ENCODE measurements at places on chromosomes 3 and 15.
A peak's percentile ranks its signal among the peaks of the same experiment; 100 is the strongest.

GRCh38 chr15:39304201-39304841 lies 276.6 kb upstream of the THBS1 start:
- no peak for DNase-seq

DNA sequence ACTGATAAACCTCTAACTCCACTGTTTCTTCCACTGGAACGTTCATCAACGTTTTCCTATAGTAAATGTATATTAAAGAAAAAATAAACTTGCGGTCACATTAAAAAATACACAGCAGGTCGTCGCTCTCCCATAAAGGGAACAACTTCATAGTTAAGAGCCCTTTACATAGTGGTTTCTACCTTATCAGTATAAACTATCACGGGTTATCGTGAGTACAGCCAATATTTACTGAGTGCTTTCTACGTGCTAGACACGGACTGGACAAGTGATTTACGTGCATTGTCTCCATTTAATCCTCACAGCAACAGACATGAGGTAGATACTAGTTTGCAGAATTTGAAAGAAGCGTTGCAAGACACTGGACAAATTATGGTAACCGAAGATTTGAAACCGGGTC lies 964 bp upstream of the TASOR start:
- DNase-seq = no peak

DNA sequence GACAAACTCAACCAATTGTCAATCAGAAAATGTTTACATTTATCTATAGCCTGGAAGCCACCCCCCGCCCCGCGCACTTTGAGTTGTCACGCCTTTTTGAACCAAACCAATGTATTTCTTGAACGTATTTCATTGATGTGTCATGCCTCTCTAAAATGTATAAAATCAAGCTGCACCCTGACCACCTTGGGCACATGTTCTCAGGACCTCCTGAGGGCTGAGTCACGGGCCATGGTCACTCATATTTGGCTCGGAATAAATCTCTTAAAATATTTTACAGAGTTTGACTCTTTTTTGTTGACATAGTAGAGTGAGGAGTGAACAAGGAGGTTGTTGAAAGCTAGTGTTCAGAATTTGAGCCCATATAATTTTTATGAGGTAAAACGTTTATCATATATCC lies 6.5 kb downstream of the MCTP2 start:
- DNase-seq = no peak

DNA sequence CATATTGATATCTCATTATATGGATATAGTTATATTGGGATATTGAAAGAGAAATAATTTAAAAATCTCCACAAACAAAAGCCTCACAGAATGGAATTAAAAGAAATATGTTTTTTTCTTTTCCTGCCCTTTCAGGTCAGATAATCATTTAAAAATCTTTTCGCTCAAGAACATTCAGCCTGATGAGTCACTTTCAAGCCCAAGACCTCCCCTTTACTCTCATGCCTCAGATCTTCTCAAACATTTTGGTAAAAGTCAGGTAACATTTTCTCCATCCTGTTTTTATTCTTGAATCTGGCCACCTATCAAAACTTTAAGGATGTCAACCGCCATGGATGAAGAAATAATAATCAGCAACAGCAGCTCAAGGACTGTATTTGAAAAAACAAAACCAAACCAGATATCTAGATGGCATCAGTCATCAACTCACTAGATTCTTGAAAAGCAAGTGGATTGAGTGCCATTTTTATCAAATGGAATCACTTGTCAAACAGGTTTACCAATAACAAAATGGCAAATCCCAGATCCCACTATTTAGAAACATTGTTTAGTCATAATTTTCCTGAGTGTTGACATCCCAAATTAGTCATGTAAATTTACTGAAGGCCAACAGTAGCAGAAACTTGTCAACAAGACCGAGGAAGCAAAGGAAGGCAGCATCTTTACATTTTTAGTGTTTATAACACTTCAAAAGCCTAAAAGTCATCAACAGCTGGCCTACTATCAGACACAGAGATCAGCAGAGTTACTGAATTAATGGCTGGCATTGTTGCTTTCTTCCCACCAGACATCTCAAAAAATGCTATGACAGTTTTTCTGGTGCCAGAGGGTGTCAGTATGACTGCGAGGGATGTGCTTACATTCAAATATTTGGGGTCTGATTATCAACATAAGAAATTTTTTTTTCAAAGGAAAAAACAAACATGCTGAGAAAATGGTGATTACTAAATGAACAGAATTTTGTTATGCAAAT lies 444.7 kb downstream of the MAGI1 start:
- no peak for DNase-seq

- DNase-seq = no peak
Observed at GRCh38 chr3:94185753-94186152, 122.9 kb downstream of the NSUN3 start.

GRCh38 chr3:32725721-32726120 lies 40.7 kb downstream of the CNOT10 start:
- no peak for DNase-seq

- no peak for DNase-seq
Observed at GRCh38 chr3:128173200-128173599, 19.9 kb downstream of the EEFSEC start.

GRCh38 chr3:184175506-184175905 lies 851 bp downstream of the AP2M1 start:
- no peak for DNase-seq

DNA sequence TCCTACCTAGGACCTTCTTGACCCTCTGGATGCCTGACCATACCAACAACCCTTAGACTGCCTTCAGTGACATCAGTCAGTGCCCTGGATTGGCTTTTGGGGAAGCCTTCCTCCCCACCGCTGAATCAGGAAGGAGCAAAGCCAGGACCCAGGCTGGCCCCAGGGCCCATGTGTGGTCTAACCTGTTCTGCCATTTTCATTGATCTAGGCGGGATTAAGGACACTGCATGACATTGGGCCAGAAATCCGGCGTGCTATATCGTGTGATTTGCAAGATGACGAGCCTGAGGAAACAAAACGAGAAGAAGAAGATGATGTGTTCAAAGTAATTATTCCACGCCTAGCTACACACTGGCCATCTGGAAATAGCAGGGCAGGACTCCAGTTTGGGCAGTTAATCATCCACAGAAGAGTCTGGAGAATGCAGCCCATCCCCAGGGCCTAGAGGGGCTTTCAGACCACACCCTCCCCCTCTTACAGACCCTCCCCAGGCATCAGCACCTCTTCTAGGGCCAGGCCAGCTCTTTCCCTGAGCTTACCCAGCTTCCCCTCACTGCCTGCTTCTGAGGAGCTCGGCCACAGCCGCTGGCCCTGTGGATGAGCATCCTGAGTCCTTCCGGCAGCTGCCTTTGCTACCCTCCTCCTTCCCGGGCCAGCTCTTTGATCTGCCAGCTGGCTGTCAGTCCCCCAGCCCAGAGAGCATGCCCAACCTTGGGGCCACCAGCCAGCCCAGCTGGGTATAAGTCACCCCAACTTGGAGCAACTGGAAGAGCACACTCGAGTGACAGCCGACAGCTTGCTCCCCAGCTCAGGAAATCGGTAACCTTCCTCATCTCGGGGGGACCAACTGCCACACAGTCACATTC lies 45.9 kb downstream of the CHDH start:
- no peak for DNase-seq

GRCh38 chr3:107992976-107993684 lies 97.7 kb downstream of the CD47 start:
- DNase-seq = no peak

- no peak for DNase-seq
Observed at GRCh38 chr3:18389108-18389733, 35.9 kb downstream of the SATB1 start.

GRCh38 chr3:134004841-134005240 lies 24.9 kb downstream of the SLCO2A1 start:
- no peak for DNase-seq

GRCh38 chr15:56672721-56673120 lies 60.6 kb downstream of the ZNF280D start:
- no peak for DNase-seq

DNA sequence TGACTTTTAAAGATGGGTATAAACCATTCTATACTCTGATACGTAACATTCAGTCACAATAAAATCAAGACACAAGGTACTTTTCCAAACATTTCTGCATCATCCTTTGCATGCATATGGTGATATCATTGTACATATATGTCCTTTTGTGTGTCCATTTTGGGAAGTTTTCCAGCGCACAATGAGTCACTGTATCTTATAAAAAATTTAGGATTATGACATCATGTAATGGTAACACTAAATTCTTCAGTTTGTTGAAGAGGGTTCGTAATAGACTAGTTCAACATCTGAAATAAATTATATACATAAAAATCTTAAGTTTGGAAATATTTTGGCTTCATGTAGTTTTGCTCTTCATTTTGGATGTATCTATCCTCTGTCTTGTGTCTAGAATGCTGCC lies 480.9 kb downstream of the ROBO1 start:
- DNase-seq = no peak

DNA sequence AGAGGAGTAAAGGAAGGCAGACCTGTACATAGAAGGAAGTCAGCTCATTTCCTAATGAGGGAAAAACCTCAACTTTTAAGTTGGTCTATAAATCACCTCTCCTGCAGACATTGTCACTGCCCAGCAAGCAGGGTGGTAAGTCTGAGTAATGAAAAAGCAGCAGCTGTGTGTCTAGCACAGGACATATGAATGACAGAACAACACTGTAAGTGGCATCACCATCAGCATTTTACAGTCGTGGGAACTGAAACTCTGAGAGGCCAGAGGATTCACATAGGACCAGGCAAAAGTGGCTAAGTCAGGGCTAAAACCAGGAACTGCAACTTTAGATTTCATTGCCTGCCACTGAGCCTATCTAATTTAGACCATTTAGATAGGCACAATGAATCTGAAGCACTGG lies 235.6 kb downstream of the CLSTN2 start:
- DNase-seq = no peak

DNA sequence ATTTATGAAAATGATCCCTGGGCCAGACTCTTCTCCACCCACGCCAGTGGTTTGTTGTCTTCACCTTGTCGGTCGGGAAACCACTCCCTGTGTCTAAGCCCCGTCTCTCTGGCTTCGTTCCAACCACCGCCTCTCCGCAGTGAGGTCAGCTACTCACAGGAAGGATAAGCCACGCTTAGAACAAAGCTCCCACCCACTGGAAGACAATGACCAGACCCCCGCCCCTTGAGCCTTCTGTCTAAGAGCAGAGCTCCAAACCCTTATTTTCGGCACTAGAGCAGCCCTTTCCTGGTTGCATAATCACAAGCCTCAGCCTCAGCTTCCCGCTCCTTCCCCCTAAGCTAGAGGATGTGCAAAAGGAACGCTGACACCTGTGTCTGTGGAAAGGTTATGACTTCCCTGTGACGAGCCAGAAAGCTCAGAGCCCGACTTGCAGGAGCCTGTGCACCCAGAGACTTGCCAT lies 114.9 kb upstream of the MEF2A start:
- DNase-seq = peak; percentile 16

DNA sequence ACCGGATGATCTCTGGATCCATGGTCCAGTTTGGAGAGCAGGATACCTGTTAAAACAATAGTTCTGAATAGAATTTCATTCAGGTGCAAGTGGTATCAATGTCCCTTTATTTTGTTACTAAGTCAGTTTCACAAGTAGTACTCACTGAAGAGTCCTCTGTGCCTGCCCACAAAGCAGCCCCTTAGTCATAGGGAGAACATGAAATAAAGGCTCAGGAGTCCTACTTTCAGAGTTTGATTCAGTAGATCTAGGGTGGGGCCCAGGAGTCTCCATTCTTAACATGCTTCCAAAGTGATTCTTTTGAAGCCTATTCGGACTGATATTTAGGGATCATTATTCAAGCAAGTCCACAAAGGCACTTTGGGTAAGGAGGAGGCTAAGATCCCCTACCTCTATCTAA lies 79.8 kb upstream of the ACKR4 start:
- no peak for DNase-seq

DNA sequence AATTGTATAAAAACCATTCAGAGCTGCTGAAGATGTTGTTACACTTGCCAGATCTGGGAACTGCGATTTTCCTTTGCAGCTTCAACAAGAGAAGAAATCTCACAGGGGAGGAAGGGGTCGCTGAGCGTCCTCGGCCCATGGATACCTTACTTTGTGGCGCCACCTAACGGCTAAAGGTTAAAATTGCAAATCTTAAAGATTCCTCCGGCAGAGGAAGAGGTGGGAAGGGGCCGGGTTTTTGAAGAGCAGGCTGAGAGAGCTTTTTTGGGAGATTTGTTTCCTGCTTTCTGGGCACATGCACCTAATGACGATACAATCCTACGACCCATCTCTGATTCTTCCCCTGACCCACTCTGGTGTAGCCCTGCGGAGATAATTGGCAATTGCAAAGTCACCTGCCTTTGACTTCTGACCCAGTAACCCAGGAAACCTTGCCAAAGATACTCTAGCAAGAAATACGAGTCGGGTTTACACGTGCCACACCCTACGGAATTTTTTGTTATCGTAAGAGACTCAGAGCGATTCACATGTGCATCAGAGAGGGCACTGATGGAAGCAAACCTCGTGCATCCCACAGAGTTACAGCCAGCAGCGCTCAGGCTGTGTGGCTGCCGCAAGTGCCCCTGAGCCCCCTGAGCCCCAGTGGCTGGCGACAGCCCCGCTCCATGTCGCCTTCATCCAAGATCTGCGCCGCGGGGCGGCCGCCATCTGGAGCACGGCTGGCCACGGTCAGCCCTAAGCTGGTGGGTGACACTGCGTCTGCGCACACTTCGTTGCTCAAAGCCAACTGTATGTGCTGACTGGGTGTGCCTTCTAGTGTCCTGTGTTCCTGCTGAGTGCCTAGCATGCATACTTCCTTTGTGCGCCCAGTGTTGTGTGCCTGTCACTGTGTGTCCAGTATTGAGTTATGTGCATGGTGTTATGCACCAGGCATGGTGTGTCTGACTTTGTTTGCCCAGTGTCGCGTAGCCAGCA lies 55.2 kb upstream of the CHRNA7 start:
- no peak for DNase-seq

- DNase-seq = no peak
Observed at GRCh38 chr3:48038971-48039481, 22.8 kb upstream of the MAP4 start.

DNA sequence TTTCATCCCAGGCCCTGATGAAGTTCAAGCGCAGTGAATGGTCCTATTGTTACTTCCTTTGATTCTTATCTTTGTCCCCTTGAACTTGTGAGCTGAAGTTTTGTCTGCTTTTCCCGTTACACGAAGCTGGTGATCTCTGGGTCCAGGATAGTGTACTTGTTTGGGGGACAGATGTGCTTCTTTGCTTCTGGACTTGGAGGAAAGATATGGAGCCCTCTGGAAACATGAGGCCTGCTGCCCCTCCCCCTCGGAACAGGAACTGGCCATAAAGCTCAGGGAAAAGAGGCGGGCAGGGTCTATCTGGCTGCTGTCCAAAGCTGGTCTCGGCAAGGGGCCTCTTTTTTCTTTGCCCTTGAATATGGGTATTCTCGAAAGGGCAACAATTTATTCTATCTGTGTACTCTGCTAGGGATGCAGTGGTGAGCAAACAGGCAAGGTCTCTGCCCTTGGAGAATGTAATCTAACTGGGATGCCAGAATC lies 47.6 kb downstream of the IDH2 start:
- DNase-seq = no peak

DNA sequence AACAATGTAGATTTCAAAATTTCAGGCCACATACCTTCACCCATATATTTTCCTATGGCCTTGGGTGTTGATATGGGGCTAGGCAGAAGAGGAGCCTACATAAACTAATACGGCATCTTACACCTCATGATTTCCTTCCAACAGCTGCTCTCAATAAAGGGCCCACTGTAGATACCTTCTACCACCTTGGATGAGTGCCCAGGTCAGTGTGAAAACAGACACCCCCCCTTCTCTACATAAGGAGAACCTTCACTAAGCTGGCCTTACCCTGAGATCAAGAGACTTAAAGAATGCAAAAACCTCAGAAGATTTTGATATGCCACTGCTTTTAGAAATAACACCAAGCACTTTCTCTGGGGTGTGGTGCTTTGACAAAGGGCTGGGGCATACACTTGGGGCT lies 42.7 kb downstream of the SH3BP5 start:
- no peak for DNase-seq

All from effector CD8-positive, alpha-beta T cell (primary cell).